ENCODE measurements at places on chromosomes 6 and 20.
A peak's percentile ranks its signal among the peaks of the same experiment; 100 is the strongest.

- no peak for DNase-seq
Measured at GRCh38 chr6:56515081-56515905, 127.4 kb downstream of the DST start.

GRCh38 chr20:36937402-36937770 lies 14.1 kb downstream of the SAMHD1 start:
- no peak for DNase-seq

DNA sequence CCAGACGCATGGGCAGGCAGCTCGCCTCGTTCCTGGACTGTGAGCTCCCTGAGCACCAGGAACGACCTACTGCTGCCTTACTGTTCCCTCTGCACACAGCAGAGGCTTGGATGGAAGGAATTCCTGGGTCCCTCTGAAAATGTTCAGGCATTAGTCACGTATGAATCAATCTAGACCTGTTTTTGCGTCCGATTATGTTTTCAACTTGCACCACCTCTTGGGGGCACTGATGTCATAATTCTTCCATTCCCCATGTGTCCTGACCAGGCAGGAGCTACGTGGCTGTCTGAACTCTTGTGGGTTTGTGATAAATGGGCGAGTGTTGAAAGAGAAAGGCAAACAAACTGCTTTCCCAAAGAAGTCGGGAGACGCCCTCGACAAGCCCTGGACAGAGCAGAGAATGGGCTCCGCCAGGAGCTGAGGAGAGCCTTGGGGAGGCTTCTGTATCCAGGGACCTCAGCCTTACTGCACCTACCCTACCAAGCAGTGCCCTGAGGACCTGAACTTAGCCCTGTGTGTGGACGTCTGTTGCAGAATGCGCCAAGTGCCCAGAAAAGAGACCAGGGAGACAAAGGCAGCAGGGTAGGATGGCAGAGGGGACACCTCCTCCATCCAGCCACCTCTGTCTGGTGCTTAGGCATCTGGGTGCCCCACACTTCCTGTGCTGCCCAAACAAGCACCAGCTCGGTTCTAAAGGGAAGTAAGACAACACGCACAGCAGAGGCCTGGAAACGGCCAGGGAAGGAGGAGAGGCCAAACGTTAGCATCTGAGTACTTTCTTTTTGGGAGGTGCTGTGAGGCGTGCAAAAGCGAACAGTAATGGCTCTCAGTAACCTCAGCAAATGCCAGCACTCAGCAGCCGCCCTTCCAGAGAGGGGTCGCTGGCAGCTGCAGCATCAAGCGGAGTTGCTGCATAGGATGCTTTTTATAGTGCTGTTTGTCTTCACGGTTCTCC lies 124.2 kb downstream of the LY86 start:
- DNase-seq = peak; percentile 79

GRCh38 chr6:25324066-25324762 lies 45.0 kb downstream of the CARMIL1 start:
- DNase-seq = no peak

DNA sequence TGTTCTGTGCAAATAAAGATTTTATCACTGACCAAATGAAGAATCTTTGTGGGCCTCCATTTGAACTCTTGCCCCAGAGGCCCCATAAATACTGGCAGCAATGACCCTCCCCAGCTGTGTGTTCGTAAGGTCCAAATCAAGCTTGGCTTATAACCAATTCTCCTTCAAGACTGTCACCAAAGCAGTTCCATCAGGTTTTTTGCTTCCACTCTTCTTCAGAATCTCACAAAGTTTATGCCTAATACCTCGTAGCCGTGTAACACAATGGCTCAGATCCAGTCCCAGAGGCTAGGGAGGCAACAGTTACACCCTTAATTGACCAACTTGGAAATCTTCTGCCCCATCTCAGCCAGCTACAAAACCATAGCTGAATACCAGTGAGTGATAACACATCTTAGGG lies 120.5 kb downstream of the HIVEP2 start:
- no peak for DNase-seq

- DNase-seq = peak; percentile 27
Measured at GRCh38 chr6:115896538-115897129, 164.1 kb downstream of the FRK start.

DNA sequence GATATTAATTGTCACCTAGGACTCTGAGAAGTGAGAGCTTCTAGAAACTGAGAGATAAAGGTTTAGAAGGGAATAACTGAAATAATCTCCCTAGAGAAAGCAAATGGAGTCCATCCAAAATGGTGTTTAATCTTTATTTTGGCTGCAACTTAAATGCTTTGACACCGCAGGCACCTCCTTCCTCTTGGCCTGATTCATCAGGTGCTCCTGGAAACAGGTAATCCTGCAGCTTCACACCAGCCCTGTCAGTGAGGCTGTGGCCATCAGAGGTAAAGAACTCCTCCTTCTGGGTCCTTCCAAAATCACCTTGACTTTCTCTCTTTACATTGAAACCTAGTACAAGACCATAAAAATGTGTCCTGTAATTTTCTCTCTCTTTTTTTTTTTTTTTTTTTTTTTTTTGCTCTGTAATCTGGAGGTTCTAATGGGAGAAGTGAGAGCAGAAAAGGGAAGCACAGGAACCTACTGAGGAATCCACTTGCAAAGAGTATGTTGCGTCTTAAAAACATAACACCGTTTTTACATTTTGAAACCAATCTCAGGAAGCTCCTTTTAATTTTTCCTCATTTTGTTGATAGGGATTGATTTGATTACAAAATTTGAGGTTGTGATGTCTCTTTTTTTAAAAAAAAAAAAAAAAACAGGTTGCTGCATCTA lies 124.2 kb downstream of the LRRC1 start:
- DNase-seq = no peak

- DNase-seq = no peak
Measured at GRCh38 chr20:56032251-56032650, 26.9 kb upstream of the CBLN4 start.

GRCh38 chr6:20770773-20771172 lies 236.5 kb downstream of the CDKAL1 start:
- DNase-seq = no peak

DNA sequence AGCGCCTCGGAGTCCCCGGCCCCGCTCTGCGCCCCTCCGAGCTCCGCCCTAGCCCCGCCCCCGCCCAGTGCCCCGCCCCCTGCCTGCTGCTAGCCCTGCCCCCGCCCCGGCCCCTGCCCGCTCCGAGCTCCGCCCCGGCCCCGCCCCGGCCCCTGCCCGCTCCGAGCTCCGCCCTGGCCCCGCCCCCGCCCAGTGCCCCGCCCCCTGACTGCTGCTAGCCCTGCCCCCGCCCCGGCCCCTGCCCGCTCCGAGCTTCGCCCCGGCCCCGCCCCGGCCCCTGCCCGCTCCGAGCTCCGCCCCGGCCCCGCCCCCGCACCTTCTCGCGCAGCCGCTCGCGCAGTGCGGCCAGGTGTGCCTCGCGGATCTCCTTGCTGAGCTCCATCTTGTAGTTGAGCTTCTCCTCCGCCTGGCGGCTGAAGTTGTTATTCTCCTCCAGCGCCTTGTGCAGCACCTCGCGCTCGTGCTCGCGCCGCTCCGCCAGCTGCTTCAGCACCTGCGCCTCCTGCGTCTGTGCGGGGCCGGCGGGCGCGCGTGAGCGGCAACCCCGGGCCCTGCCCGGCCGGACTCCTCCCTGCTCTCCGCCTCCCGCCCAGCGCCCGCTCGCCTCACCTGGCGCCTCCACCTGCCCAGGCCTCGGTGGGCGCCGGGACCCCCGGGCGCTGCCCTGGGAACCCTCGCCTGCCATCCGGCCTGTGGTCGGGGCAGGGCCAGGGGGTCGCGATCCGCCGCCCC lies 11.3 kb downstream of the STMN3 start:
- no peak for DNase-seq

GRCh38 chr20:52402514-52402913 lies 210.9 kb upstream of the ZFP64 start:
- peak; percentile 97 for DNase-seq

GRCh38 chr6:145749632-145750031 lies 14.3 kb upstream of the EPM2A start:
- peak; percentile 55 for DNase-seq

GRCh38 chr6:68778356-68779020 lies 143.4 kb downstream of the ADGRB3 start:
- peak; percentile 53 for DNase-seq

- DNase-seq = no peak
Measured at GRCh38 chr20:38941726-38942389, 15.6 kb downstream of the FAM83D start.

- DNase-seq = no peak
Measured at GRCh38 chr6:42391441-42391840, 60.3 kb downstream of the TRERF1 start.

DNA sequence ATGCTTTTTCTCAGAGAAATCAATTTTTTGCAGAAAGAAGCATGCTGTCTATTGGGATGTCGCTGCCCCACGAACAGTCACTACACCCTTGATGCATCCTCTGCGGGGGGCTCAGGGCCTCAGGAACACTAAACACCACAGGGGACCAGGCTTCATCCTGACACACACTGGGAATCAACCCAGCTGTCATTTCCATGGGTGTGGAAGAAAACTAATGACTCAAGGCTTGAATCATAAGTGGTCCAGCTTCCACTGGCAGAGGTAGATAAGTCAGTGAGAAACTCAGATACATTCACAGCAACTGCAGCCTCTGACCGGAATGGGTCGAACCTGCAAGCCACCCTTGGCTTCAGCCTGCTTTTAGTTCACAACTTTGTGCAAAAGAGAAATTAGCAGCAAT lies 81.3 kb upstream of the SPTLC3 start:
- DNase-seq = no peak

- DNase-seq = no peak
Measured at GRCh38 chr6:125099211-125100073, 54.1 kb upstream of the TPD52L1 start.

DNA sequence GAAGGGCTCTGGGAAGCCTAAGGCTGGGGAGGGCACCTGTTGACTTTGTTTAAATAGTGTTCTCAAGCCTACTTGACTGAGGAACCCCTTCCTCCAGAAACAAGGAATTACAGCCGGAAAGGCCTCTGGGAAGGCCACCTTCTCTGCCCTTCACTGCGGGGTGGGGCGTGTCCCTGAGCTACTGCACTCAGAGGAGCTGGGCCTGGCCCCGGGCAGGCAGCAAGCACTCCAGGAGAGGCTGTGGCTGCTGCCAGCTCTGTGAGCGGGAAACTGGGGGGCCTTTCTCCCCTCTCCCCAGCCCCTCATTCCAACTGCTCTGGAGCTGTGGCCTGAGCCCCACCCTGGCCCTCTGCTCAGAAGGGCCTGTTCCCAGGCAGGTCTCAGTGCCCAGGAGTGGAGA lies 4.0 kb upstream of the OSBPL2 start:
- no peak for DNase-seq

DNA sequence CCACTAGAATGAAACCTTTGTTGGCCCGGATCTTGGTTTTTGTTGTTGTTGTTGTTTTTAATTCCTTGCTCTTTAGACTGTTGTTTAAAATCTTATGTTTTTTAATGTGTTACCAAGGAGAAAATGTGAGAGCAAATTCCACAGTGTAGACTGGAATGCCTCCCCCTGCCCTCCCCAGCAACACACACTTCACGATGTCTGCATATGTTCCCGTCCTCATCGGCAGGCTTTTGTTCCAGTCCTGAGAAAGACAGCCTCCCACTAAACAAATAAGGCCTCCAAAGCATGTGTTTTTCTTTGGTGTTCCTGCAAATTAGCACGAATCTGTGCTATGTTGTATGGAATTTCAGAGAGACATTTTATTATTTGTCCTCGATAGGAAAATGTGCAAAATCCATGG lies 263.3 kb upstream of the QKI start:
- DNase-seq = no peak

DNA sequence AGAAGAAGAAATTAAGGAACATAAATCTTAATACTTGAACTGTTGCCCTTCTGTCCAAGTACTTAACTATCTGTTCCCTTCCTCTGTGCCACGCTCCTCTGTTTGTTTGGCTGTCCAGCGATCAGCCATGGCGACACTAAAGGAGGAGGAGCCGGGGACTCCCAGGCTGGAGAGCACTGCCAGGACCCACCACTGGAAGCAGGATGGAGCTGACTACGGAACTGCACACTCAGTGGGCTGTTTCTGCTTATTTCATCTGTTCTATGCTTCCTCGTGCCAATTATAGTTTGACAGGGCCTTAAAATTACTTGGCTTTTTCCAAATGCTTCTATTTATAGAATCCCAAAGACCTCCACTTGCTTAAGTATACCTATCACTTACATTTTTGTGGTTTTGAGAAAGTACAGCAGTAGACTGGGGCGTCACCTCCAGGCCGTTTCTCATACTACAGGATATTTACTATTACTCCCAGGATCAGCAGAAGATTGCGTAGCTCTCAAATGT lies 17.1 kb downstream of the IRF4 start:
- no peak for DNase-seq

DNA sequence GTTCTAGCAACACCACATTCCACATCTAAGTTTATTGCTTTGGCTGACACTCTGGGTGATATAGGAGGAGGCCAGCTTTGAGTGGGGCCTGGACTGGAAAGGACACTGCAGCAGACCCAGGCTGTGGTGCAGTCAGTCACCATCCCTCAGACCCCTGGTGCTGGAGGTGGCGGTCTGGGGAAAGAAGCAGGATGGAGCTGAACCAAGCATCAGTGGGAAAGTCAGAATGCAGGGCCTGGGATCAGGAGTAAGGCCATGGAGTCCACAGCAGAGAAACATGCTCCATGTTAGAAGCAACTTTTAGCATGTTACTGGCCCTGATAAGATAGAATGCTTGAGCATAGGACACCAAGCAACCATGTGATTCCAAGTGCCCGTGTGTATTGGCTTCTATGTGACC lies 5.9 kb downstream of the HLA-A start:
- DNase-seq = no peak

GRCh38 chr6:141752677-141753076 lies 380.0 kb upstream of the GJE1 start:
- no peak for DNase-seq

DNA sequence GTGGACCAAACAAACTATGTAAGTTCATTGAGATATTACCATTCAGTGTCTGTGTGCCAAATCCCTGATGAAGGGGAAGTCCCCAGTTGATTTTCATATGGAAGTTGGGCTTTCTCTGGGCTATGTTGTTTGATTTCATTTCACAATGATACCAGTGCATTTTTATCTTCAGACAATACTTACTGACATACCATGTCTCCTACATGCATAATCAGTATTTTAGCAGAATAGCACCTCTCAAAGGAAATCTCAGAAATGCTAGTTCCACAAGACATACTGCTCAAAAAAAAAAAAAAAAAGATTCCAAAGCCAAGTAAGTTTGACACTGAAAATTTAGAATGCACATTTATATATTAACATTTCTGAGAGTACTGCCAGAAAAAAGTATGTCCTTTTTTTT lies 168.8 kb upstream of the RNF217 start:
- DNase-seq = no peak

- DNase-seq = peak; percentile 66
Measured at GRCh38 chr6:88843040-88843439, 120.4 kb downstream of the RNGTT start.

- DNase-seq = no peak
Measured at GRCh38 chr6:131510591-131510990, 62.4 kb upstream of the ARG1 start.

GRCh38 chr6:169370054-169370453 lies 116.4 kb upstream of the THBS2 start:
- DNase-seq = no peak

DNA sequence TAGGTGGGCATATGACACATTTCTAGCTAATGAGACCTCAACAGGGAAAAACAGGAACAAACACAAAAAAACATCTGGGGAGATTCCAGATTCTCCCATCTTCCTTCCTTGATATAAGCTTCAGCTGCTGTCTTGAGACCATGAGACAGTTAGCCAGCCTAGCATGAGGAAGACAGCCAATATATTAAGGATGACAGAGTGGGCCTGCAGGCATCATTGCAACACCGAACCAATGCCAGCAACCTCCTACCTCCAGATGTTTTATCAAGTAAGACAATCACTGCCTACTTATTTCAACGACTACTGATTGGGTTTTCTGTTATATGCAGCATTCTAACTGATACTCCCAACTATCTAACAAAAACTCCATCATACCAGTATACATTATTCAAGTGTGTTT lies 119.0 kb downstream of the ISM1 start:
- DNase-seq = no peak

GRCh38 chr6:143718472-143718871 lies 40.7 kb downstream of the PHACTR2 start:
- no peak for DNase-seq
